ENCODE measurements at places on chromosomes 4 and X. TPM values are rescaled to one million over a fixed set of nuclear protein-coding genes. Genes with fewer than 3 reads are reported as not detected.

DNA sequence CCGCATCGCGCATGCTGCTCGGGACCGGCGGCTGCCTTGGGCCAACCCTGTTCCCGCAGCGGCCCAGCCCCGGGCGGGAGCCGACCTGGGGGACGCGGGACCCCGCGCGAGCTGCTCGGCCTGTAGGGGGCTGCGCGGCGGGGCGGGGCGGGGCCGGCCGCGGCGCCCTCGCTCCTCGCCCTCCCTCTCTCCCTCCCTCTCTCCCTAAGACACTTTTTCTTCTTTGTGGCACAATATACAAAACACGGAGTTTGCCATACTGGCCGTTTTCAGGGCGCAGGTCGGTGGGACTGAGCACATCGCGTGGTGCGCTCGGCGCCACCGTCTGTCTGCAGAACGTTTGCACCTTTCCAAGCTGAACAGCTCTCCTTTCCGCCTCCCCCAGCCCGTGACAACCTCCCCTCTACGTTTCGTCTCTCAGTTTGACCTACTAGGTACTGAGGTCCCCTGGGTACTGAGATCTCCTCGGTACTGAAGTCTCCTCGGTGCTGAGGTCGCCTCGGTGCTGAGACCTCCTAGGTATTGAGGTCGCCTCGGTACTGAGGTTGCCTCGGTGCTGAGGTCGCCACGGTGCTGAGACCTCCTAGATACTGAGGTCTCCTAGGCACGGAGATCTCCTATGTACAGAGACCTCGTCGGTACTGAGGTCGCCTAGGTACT is 261.1 kb upstream of the PLCXD1 start:
- no peak for DNase-seq

DNA sequence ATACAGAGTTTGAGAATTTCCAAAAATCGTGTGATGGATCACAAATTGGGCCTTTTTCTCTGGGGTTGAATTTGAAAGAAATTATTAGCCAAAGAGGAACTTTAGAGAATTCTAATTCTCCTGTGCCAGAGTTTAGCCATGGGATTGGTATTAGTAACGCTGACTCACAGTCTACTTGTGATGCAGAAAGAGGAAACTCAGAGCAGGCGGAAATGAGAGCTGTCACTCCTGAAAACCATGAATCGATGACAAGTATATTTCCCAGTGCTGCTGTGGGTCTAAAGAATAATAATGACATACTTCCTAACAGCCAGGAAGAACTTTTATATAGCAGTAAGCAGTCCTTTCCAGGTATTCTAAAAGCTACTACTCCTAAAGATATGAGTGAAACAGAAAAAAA is 64.9 kb downstream of the N4BP2 start:
- DNase-seq, result no peak

DNA sequence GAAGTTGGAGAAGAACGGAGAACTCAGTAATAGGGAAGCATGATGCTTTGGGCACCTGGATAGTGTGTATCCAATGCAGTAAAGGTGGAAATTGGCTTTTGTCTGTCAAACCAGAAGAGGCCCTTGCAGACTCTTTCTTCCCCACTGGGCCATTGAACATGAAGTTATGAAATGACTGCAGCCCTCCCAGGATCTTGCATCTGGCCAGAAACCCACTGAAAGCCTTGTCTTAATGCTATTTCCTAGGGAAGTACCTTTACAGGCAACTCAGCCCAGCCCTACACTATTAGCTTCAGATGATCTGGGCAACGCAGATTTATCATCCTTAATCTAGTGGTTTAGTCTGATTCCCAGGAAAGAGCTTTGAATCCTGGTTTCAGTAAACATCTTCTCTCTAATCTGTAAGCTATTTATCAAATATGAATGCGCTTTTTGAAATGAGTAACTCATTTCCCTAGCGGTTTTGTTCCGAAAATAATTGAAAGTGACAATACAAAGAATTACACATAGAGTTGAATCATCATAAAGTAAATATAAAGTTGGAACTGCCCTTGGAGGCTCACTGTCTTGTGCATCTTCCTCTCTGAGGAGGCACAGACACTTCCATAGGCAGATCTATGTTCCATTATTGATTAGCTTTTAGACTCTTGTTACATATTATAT is 464.1 kb downstream of the IDS start:
- DNase-seq, result no peak

GRCh38 chr4:139574641-139575040 is 18.6 kb upstream of the SETD7 start:
- no peak for DNase-seq

ABCG2 gene
- total RNA-seq, result 5.3 TPM

RHOH gene
- 3.2 TPM for total RNA-seq

Data from neural crest cell (in vitro differentiated cells).